ENCODE measurements at places on chromosomes 11 and 22.

DNA sequence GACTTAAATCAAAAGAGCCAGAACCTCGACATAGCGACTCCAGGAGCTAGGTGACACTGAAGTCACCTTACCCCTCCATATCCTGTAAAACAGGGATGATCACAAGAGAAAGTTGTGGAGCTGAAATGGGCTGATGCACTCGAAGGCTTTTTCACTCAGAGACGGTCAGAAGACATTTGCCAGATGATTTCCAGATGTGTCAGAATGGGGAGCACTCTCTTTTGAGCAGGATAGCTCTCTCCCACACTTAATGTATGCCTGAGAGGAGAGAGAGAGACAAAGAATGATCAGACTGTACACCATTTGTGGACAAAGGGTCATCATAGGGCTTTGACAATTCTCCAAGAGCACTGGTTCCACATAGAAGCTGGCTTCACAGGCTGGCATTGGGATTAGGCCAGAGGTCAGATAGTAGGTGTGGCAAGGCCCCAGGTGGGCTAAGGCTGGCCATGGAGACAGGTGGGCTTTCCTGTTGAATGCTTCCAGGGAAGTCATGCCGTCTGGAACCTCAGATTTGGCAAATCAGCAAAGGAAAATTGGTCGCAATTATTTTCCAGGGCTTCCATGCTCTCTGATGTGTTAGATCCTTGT, 42.3 kb upstream of the ETS1 start:
- DNase-seq = no peak

DNA sequence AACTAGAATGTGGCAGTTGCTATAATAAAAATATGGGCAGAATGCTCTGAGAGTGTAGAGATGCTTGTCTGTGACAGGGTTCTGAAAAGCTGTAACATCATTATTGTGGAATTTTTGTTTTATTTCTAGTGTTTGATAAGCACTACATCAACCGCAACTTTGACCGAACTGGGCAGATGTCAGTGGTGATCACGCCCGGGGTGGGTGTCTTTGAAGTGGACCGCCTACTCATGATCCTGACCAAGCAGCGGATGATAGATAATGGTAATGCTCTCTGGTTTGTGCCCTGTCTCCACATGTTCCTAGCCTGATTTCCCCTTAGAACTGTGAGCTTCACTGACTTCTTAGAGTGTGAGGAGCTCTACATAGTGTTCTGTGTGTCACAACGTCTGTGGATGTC, 48.8 kb downstream of the DEPDC5 start:
- DNase-seq = no peak

DNA sequence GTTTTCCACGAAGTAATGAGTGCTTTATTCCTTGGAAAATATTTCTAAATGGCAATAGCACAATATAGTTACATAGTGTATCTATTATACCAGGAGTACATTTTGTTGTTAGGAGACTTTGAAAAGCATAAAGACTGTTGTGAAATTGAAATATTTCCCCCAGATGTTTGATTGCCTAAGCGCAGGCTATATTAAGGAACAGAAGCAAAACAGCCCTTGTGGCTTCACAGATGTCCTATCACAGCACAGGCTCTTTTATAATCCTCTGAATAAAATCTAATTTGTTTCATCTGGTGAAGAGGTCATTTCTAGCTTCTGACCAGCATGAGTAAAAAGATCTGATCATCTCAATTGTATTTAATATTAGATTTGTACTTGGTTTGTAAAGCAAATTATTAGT, 48.2 kb downstream of the BSX start:
- no peak for DNase-seq

DNA sequence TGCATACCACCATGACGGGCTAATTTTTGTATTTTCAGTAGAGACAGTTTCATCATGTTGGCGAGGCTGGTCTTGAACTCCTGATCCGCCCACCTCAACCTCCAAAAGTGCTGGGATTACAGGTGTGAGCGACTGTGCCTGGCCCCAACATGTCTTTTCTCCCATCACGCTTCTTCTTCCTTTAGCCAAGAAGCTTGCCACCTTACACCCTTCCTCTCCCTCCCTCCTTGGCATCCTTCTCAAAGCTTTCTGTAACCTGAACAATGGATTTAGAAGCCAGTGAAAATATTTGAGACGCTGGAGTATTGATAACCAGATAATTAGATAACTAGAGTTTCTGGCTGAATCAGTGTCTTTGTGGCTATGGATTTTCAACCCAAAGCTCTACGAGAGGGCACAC, 11.3 kb upstream of the NNMT start:
- DNase-seq = no peak

DNA sequence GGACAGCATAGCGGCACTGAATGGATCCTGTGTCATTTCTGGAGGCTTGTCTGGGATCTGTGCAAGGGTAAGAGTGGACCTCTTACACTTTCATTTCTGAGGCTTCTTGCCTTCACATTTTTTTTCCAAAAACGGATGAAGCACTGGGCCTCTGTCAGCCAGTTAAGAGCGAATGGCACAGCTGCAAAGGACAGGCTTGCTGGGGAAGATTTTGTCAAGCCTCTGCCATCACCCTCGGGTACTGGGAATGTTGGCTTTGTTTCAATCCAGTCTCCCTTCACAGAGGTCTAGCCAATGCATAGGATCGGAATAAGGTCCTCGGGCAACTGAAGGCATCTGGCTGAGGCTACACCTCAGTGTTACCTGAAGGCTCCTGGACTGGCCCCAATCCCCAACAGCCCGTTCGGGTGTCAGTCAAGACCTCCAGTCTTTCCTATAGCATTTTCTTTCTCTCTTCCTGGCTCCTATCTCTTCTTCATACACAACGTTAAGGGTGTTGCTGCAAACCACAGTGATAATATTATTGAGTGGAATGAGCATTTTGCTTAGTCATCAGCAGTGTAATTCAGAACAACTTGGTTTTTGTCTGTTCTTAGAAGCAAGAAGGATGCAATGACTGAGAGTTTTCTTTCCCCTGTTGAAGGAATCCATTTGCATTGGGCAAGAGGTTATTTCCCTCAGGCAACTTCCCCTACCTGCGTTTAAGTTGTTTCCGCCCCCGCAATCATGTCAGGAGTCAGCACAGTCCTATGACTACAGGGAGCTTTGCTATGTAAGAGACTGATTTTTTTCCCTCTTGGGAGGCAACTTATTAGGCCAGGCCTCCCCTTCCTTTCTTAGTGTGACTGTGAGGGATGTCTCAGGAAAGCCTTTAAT, 22.8 kb downstream of the NPAT start:
- DNase-seq = peak; percentile 94

GRCh38 chr11:17129003-17129402, 51.5 kb upstream of the RPS13 start:
- DNase-seq = no peak

DNA sequence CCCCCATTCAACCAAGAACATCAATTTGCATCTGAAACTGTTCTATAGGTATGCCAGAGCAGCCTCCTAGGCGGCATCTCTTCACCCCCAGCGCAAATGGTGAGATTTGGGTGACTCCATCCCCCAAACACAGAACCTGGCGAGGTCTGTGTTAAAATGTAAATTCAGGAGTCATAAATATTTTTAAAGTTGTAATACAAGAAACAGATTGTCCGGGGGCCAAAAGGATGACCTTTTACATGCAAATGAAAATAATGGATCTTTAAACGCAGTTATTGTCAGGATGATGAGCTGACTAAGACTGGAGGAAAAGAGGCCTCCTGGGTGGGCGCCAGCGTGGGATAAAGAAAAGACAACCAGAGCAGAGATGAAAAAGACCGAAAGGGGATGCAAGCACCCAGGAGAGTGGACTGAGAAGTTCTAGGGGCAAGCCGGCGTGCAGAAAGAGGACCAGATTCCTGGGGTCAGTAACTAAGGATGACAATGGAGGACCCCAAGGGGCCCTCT, 16.0 kb upstream of the ADA2 start:
- no peak for DNase-seq

GRCh38 chr11:9096427-9096826, 5.0 kb upstream of the SCUBE2 start:
- no peak for DNase-seq

- peak; percentile 73 for DNase-seq
Measured at GRCh38 chr22:30940685-30941362, 27.8 kb downstream of the MORC2 start.

DNA sequence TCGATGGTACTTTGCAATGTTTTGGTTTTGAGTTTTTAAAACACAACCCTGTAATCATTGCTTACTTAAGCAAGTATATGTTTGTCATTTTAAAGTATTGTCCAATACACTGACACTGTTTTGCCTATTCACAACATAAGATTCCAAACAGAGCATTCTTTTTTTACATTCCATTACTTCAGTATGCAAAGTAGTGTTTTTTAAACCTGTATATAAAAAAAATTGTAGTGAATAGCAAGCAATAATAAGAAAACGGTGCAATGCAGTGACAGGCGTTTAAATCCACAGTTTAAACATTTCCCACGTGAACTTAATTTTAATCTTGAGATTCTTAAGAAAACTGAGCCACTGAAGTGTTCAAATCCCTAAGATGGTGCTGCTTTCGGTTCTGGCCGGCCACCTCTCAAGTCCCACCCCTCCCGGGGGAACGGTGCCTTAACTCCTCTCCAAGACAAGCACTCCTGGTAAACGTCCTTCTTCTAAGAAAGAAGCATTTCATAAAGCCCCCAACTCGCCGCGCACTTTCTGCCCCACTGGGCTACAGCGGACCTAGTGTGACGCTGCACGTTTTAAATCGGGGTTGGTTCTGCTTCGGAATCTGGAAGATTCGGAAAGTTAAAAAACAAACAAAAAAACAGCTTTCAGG, 2.9 kb downstream of the PGR start:
- DNase-seq = no peak

DNA sequence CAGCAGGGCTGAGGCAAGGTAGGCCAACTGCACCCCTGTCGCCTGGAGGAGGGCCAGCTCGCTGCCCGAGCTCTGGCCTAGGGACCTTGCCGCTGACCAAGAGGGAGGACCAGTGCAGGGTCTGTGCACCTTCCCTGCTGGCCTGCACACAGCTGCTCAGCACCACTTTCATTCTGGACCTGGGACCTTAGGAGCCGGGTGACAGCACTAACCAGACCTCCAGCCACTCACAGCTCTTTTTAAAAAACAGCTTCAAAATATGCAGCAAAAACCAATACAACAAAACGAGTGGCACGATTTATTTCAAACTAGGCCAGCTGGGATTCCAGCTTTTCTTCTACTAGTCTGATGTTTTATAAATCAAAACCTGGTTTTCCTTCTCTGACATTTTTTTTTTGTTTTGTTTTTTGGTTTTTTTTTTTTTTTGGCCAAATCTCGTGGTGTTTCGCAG, 18.0 kb downstream of the RSPH14 start:
- DNase-seq = no peak

DNA sequence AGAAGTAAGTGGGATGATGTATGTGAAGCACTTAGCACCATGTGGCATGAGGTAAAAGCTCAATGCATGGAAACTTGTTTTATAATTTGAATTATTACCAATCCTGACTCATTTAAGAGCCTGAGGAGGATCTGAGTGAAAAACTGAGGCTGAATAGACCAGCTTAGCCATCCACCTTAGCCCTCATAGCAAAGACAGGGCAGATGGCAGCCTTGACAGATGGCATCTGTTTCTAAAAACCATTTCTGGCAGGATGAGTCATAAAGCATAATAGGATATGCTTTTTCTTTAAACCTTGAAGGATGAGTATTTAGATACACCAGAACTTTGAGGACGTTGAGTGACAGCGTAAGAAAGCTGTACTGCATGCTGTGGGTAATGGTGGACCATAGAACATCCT, 61.0 kb upstream of the NAV2 start:
- DNase-seq = no peak

DNA sequence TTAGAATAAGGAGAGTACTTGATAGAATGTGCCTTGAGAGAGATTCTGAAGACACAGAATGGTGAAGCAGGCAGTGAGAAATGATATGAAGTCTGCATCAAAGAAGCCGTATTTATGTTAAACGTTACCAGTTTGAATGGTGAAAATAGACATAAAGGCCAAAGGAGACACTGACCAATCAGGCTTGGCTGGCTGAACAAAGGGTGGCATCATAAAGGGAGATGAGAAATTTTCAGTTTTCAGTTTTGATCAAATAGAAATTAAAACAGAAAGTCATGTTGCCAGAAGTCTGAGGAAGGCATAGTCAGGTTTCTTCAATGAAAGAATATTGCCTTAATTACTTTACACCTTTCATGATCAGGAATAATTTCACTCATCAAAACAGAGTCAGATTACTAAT, 6.6 kb downstream of the OR51F1 start:
- DNase-seq = no peak

GRCh38 chr11:73194034-73194507, 24.0 kb upstream of the P2RY2 start:
- no peak for DNase-seq

DNA sequence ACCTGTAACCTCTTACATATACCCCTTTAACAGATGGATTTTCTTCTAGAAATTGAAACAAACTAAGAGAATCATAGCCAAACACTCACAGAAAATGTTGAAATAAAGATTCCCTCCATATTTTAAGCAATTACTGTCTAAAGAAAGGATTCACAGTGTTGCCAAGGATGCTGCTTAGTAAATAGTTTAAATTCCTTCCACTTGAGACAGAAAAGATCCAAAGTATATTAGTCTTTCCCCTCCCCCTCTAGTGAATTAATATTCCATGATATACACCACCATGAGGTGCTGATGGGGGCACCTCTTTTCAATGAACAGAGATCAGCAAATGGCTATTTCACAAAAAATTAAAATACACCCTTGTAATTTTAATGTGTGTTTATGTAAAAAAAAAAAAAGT, 186.8 kb downstream of the SOX6 start:
- DNase-seq = no peak

- DNase-seq = no peak
Measured at GRCh38 chr11:128238521-128239265, 348.7 kb downstream of the ETS1 start.

GRCh38 chr11:125621995-125622394, 3.0 kb upstream of the CHEK1 start:
- no peak for DNase-seq

GRCh38 chr22:46009730-46010129, 32.8 kb upstream of the WNT7B start:
- DNase-seq = no peak

GRCh38 chr11:46513934-46514342, 79.9 kb downstream of the AMBRA1 start:
- no peak for DNase-seq

DNA sequence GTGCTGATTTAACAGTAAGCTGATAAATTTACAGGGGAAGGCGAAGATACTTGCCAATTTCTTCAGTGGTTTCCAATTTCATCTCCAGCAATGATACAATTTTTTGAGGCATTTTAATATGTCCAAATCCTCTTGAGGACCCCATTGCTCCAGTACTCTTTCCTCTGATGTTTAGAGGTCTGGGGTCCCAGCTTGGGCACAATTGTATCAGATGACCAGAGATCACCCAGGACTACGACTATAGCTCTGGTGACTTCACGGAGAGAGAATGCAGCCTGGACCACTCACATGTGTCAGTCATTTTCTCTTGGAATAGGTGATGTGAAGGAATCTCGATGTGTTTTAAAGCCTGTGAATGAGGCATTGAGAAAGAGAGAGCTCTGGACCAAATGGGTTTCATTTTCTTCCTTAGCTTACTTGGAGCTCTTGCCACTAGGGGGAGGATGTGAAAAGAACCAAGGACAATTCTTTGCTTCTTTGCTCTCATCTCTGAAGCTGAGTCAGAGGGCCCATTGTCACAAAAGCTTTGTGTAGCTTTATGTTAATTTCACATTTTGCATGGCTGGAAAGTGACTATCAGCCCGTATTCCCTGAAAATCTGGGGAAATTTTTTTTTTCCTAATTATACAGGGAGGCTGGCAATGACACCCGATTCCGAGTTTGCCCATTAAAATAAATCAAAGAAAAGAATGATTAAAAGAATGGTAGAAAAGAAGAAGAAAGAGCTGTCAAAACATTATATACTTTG, 6.7 kb upstream of the CCDC90B start:
- DNase-seq = peak; percentile 57

- DNase-seq = peak; percentile 20
Measured at GRCh38 chr11:20162824-20163782, 2.8 kb upstream of the DBX1 start.
